ENCODE measurements at places on chromosomes 13 and 19.

GRCh38 chr13:97889803-97890202, 63.7 kb upstream of the IPO5 start:
- no peak overlapping the region for H3K27ac ChIP-seq
- no peak for DNase-seq
- no peaks in the 10 kb centered on the region for H3K36me3 ChIP-seq
- H3K4me3 ChIP-seq, result no peak overlapping the region
- no peaks in the 10 kb centered on the region for H3K27me3 ChIP-seq

- H3K36me3 ChIP-seq, result no peaks in the 10 kb centered on the region
- no peak overlapping the region for H3K4me3 ChIP-seq
- no peak for DNase-seq
These were observed 10.8 kb downstream of the OR7D2 start for GRCh38 chr19:9189535-9189934.

- H3K27ac ChIP-seq, result no peak overlapping the region
- H3K4me1 ChIP-seq, result no peaks in the 10 kb centered on the region
- H3K4me3 ChIP-seq, result no peak overlapping the region
- H3K36me3 ChIP-seq, result no peaks in the 10 kb centered on the region
These were observed 43.9 kb downstream of the RCBTB2 start for GRCh38 chr13:48488995-48489394.

- no peaks in the 10 kb centered on the region for H3K36me3 ChIP-seq
- no peak overlapping the region for H3K4me3 ChIP-seq
- H3K4me1 ChIP-seq, result no peaks in the 10 kb centered on the region
- no peak overlapping the region for H3K27ac ChIP-seq
These were observed 158.4 kb upstream of the CSNK1A1L start for GRCh38 chr13:37263871-37264270.

- peaks cover 17% of the 10 kb centered on the region for H3K4me1 ChIP-seq
- no peaks in the 10 kb centered on the region for H3K27me3 ChIP-seq
- peak within 1 kb of the TSS; percentile 66 for H3K27ac ChIP-seq
- no peak for DNase-seq
- H3K4me3 ChIP-seq, result peak within 1 kb of the TSS; percentile 45
- no peaks in the 10 kb centered on the region for H3K36me3 ChIP-seq
These were observed at the start of gene ARHGAP45 for GRCh38 chr19:1066748-1067340. TSS of gene ARHGAP45 (plus strand) at chr19:1067167. CDS start at chr19:1067406, 239 bp downstream.

All from Panc1 (cell line).